ENCODE measurements at places on chromosomes 7 and 10.

DNA sequence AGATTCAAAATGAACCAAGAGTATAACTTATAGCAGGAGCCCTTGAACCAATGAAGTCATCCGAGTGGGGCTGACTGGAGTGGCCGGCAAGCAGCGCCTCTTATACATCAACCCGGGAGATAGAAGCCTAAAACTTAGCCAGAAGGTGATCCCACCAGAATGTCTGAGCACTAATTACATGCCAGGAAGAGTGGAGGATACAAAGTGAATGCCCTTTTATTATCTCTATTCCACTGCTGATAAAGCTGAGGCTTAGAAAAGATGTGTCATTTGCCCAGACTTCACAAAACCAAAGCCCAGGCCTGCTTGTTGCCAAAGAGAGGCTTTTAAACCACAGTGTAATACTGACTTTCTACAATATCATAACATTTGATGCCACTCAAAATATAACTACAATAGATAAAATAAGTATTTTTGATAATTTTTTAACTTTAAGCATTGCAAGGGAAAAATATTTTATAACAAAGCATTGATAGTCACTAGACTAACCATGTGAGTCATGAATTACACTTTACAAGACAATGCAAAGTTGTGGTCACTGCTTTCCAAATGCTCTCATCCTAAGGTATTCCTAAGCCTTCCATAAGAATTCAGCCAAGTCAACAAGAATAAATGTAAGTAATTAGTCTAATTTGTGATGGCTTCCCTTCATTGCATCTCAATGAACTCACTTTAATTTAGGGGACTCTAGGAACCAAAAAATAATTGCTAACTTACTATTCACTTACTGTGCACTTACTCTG, 58.6 kb upstream of the ARID5B start:
- DNase-seq = no peak

- DNase-seq = no peak
Observed at GRCh38 chr10:12703813-12704212, 297.7 kb downstream of the CCDC3 start.

GRCh38 chr10:100982916-100983830, 4.1 kb downstream of the MRPL43 start:
- no peak for DNase-seq

GRCh38 chr7:120813546-120814252, 44.2 kb downstream of the TSPAN12 start:
- DNase-seq = no peak

- no peak for DNase-seq
Observed at GRCh38 chr10:29266641-29267040, 22.2 kb upstream of the LYZL1 start.

DNA sequence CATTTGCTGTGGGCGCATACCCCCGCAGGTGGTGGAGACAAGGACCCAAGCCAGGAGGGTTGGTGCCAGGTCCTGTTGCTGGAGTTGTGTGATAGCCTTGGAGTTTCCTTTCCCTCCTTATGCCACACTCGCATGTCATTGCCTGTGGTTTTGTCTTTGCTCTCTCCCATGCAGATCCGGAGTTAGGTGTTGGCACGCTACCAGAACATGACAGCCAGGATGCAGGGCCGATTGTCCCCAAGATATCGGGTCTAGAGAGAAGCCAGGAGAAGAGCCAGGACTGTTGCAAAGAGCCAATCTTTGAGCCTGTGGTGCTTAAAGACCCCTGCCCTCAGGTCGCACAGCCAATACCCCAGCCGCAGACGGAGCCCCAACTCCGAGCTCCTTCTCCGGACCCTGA, 369.2 kb upstream of the GALNT17 start:
- DNase-seq = no peak

DNA sequence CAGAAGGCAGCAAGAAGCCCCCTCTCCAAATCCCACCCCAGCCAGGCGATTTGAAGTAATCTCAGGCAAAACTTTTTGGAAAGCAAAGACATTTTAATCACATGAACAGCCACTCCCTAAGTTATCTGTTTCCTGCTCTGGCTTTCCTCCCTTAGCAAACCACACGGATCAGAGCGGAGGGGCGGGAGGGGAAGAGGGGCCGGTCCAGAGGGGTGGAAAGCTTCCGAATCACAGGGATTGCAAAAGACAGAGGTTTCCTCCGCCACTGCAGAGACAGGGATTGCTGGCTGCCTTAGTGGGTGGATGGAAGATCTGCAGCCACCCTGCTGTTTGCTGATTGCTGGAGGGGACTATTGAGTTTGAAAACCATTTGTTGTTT, 41.2 kb downstream of the ZCCHC24 start:
- no peak for DNase-seq

DNA sequence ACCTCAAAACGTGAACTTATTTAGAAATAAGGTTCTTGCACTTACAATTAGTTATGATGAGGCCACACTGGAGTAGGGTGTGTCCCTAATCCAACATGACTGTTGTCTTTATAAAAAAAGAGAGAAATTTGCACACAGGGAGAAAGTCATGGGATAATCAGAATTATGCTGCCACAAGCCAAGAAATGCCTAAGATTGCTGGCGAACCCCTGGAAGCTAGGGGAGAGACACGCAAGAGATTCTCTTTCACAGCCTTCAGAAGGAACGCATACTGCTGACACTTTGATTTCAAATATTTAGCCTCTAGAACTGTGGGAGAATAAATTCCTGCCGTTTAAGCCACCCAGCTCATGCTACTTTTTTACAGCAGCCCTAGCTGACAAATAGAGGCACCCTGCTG, 138.3 kb downstream of the CCDC71L start:
- no peak for DNase-seq

DNA sequence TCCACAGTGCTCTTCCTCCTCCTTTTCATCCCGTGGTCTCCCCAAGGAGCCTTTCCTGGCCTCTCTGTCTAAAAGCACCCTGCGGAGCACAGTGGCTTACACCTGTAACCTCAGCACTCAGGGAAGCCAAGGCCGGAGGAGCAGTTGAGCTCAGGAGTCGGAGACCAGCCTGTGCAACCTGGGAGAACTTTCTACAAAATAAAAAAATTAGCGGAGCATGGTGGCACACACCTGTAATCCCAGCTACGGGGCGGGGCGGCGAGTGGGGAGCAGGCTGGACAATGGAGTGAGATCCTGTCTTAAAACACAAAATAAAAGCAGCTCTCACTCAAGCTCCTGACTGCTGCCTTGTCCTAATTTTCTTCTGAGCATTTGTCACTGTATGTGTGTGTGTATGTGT, 1.4 kb upstream of the COBL start:
- DNase-seq = no peak

- no peak for DNase-seq
Observed at GRCh38 chr7:108235451-108236061, 105.4 kb upstream of the LAMB4 start.

- DNase-seq = no peak
Observed at GRCh38 chr7:3730276-3730675, 429.2 kb downstream of the SDK1 start.

- no peak for DNase-seq
Observed at GRCh38 chr10:118520116-118520742, 75.2 kb downstream of the PRLHR start.

GRCh38 chr7:43441231-43442130, 141.4 kb upstream of the STK17A start:
- DNase-seq = no peak

- DNase-seq = no peak
Observed at GRCh38 chr7:131921016-131921415, 364.6 kb upstream of the PODXL start.

DNA sequence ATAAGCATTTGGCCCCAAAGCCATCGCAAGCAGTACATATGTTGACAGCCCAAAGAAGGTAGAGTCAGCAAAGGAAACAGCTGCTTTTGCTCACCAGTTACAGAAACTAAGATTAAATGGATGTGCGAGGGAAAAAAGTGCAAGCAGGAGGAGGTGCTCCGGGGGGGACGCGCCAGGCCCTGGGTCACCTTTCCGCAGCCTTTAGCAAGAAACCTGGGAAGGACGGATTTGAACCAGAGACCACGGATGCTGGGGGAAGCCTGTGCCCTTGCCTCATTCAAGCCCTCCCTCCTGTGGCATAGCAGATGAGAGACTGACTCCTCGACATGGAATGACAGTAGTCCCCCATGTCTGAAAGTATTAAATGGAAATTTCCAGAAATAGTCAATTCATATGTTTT, 405.6 kb upstream of the PRKCQ start:
- DNase-seq = no peak

DNA sequence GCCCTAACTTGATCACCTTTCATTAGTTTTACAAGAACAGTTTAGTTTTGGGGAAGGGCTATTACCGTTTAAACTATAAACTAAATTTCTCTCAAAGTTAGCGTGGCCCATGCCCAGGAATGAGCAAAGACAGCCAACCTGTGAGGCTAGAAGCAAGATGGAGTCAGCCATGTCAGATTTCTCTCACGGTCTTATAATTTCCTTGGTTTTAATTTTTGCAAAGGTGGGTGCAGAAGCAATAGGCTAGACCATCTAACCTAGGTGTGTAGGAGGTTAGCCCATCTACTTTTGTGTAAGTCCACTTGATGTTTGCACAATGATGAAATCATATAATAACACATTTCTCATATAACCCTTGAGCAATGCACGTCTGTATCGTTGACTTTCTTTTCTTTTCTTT, 8.9 kb downstream of the CCL24 start:
- DNase-seq = no peak

GRCh38 chr10:78600740-78601139, 468.0 kb upstream of the ZMIZ1 start:
- DNase-seq = no peak

GRCh38 chr7:136698231-136698630, 170.2 kb upstream of the CHRM2 start:
- DNase-seq = no peak

DNA sequence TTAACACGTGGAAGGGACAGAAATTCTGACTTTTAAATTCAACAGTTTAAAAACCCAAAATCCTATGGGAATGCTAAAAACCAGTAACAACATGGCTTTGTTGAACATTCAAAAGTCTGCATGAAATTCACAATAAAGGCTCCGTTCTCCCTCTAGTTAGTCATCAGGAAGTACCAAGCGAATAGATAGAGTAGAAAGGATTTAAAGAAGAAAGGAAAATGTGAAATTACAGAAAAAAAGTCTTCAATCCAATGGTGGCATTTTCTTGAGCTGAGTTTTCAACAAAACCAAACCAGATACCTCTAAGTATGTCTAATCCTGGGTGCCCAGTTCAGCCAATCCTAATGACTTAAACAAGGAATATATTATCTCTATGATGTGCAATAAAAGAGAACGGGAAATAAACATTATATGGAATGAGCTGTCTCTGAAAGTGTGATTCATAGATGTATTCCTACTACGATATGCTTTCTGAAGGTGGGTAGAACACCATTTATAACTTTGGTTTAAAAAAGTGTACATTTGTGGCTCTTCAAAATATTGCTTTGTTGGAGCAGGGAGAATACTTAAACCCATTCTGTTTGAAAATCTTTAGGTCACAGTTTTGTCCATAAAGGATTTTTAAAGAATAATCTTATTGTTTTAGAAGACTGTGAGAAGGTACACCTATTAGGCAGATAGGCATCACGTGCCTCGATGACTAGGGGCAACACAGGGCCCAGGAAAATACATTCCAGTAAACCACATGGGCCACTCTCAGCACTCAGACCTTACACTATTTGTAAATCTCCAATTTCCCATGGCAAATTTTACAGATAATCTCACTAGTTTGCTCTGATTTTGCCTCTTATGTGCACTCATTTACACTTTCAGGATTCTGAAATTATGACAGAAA, 87.7 kb downstream of the CUBN start:
- no peak for DNase-seq

DNA sequence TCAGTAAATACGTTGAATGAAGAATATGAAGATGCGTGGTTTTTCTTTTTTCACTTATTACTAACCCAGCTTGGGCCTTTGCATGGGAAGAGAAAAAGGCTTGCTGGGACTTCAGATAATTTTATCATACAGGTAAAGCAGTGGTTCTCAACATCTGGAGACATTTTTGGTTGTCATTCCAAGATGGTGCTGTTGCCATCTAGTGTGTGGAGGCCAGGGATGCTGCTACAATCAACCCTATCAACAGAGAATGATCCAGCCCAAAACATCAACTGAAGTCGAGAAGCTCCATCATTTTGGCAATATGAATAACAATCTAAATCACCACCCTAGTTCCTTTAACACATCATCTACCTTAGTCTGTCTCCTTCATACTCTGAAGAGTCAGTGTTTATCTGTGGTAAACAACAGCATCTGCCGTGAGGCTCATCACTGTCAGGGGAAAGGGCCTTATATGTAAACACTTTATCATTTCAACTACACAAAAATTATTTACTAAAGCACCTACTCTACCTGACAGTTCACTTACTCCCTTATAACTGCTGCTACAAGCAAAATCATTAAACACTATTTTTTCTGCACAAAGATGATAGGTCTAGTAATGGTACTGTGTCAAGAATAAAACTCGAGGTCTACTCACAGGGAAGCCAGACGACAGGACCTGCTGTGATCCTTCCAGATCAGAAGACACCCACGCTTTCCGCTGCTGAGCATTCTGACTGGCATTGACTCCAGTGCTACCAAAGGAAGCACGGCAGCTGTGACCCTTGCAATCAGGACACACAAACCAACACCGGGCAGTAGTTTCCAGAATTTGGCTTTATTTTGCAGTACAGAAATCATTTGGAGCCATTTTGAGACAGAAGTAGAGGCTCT, 48.6 kb downstream of the GDI2 start:
- no peak for DNase-seq

DNA sequence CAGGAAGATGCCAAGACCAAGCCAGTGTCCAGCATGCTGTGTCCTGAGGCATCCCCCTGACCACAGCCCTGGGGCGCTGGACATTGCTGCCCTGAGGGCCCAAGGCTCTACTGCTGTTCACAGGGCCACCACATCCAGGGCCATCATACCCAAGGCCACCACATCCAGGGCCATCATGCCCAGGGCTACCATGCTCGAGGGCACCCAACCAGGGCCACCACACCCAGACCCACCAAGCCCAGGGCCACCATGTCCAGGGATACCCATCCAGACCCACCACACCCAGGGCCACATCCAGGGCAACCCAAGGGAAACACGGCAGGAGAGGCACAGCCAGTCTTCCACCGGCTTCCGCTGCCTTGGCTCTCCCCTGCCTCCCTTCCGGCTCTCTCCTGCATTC, 17.1 kb downstream of the STK32C start:
- DNase-seq = no peak

GRCh38 chr10:113911839-113912238, 57.4 kb downstream of the NHLRC2 start:
- DNase-seq = no peak

DNA sequence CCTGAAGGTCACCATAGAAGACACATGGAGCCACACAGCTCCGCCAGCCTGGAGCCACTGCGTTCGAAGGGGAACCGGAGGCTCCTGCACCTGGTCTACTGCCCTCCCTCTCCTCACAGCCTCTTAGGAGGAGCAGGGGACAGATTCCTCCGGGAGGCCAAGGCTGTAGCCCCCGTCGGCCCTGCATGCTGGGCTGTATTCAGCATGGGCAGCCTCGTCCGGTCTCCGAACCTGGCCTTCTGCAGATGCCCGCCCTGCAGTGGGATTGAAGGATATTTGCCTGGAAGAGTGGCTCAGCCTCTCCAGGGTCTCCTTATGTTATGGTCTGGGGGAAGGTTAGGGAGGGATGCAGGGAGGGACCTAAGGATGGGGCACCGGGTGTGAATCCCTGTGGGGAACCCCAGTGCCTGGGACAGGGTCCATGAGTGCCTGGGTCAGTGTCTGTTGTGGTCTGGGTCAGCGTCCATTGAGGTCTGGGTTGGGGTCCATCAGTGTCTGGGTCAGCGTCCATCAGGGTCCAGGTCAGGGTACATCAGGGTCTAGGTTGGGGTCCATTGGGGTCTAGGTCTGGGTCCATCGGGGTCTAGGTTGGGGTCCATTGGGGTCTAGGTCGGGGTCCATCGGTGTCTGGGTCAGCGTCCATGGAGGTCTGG, 13.0 kb upstream of the SCART1 start:
- DNase-seq = no peak

GRCh38 chr10:132517951-132518521, 19.6 kb upstream of the INPP5A start:
- DNase-seq = no peak
